ENCODE measurements at places on chromosomes 5 and 9. TPM values are rescaled to one million over a fixed set of nuclear protein-coding genes. Genes with fewer than 3 reads are reported as not detected.

ARHGEF37 gene
- 1.0 TPM for total RNA-seq

INSYN2B gene
- not detected for total RNA-seq

CFAP90 gene
- total RNA-seq = not detected

LCN9 gene
- total RNA-seq = not detected

FRMD3 gene
- 20.7 TPM for total RNA-seq

PRDM9 gene
- total RNA-seq = not detected

IFNA2 gene
- total RNA-seq = not detected

ADRB2 gene
- not detected for total RNA-seq

CCNO gene
- total RNA-seq = not detected

C9 gene
- not detected for total RNA-seq

CDH6 gene
- total RNA-seq = 178 TPM

FAXDC2 gene
- 0.66 TPM for total RNA-seq

SPATA31E1 gene
- total RNA-seq = 0.71 TPM

CCIN gene
- total RNA-seq = 0.22 TPM

SCAMP1 gene
- 36.2 TPM for total RNA-seq

PNPLA7 gene
- total RNA-seq = 6.7 TPM

SIMC1 gene
- 35.2 TPM for total RNA-seq

SLC4A9 gene
- not detected for total RNA-seq

PCDHGA10 gene
- total RNA-seq = 16.6 TPM

SLCO6A1 gene
- total RNA-seq = 1.6 TPM

PRUNE2 gene
- 63.8 TPM for total RNA-seq

MRPL50 gene
- 15.4 TPM for total RNA-seq

AGXT2 gene
- not detected for total RNA-seq

ARL10 gene
- total RNA-seq = 34.7 TPM

FAT2 gene
- total RNA-seq = 0.02 TPM

PCDHGB2 gene
- 8.9 TPM for total RNA-seq

TMEM171 gene
- total RNA-seq = 1.1 TPM

CCL19 gene
- not detected for total RNA-seq

PKD2L2 gene
- not detected for total RNA-seq

SLC6A19 gene
- not detected for total RNA-seq

KCNV2 gene
- total RNA-seq = not detected

LOX gene
- 0.27 TPM for total RNA-seq

KCTD16 gene
- total RNA-seq = 16.9 TPM

SEMA4D gene
- 192 TPM for total RNA-seq

KIF4B gene
- total RNA-seq = not detected

DNAH5 gene
- total RNA-seq = 0.20 TPM

CD274 gene
- total RNA-seq = not detected

ACOT12 gene
- total RNA-seq = not detected

ZNF618 gene
- total RNA-seq = 114 TPM

C5orf63 gene
- total RNA-seq = 11.8 TPM

AMBP gene
- 0.29 TPM for total RNA-seq

GFPT2 gene
- total RNA-seq = 11.6 TPM

EIF4E1B gene
- total RNA-seq = not detected

GRIA1 gene
- total RNA-seq = not detected

PCDHB10 gene
- total RNA-seq = 17.7 TPM
